ENCODE measurements at places on chromosomes 12 and 14. TPM values are rescaled to one million over a fixed set of nuclear protein-coding genes. Genes with fewer than 3 reads are reported as not detected.

RNASE1 gene
- total RNA-seq, result 33.5 TPM

CMA1 gene
- not detected for total RNA-seq

SYNE2 gene
- total RNA-seq, result 11.0 TPM

ASB2 gene
- total RNA-seq, result not detected

NRIP2 gene
- not detected for total RNA-seq

STON2 gene
- 0.32 TPM for total RNA-seq

NPFF gene
- total RNA-seq, result not detected

KRT74 gene
- total RNA-seq, result not detected

ABHD12B gene
- not detected for total RNA-seq

DTX1 gene
- total RNA-seq, result 0.32 TPM

GARIN6 gene
- total RNA-seq, result not detected

EPYC gene
- total RNA-seq, result not detected

MYL2 gene
- not detected for total RNA-seq

SERPINA6 gene
- not detected for total RNA-seq

TSPAN8 gene
- total RNA-seq, result 5.8 TPM

TAS2R46 gene
- total RNA-seq, result 3.2 TPM

GPATCH2L gene
- total RNA-seq, result 44.8 TPM

BIN2 gene
- total RNA-seq, result not detected

SDR9C7 gene
- total RNA-seq, result not detected

MEG3 gene
- total RNA-seq, result 87.2 TPM

CELA1 gene
- total RNA-seq, result not detected

SLC25A47 gene
- not detected for total RNA-seq

JPH4 gene
- not detected for total RNA-seq

KIF21A gene
- 1.6 TPM for total RNA-seq

LALBA gene
- not detected for total RNA-seq

SLC24A4 gene
- not detected for total RNA-seq

FOS gene
- 4.9 TPM for total RNA-seq

IRAK4 gene
- 17.5 TPM for total RNA-seq

PROX2 gene
- not detected for total RNA-seq

SERPINA3 gene
- 0.61 TPM for total RNA-seq

DPPA3 gene
- not detected for total RNA-seq

TC2N gene
- not detected for total RNA-seq

MYO1H gene
- not detected for total RNA-seq

NINJ2 gene
- not detected for total RNA-seq

NOS1 gene
- total RNA-seq, result not detected

GZMH gene
- not detected for total RNA-seq

KRT6C gene
- total RNA-seq, result not detected

TSPAN9 gene
- total RNA-seq, result 35.1 TPM

TMPRSS12 gene
- total RNA-seq, result not detected

SSTR1 gene
- 1.9 TPM for total RNA-seq

CPNE6 gene
- not detected for total RNA-seq

SYCP3 gene
- 0.30 TPM for total RNA-seq

LMNTD1 gene
- total RNA-seq, result not detected

AICDA gene
- not detected for total RNA-seq

NOVA1 gene
- total RNA-seq, result 2.0 TPM

MAP3K9 gene
- total RNA-seq, result under 0.01 TPM

OR6C2 gene
- total RNA-seq, result not detected

VSIG10 gene
- total RNA-seq, result 20.5 TPM

MYH6 gene
- not detected for total RNA-seq

CD69 gene
- total RNA-seq, result 2.0 TPM

IL26 gene
- not detected for total RNA-seq

GPR84 gene
- total RNA-seq, result not detected

EGLN3 gene
- 0.91 TPM for total RNA-seq

RECQL gene
- total RNA-seq, result 165 TPM

PSME1 gene
- total RNA-seq, result 105 TPM

P3H3 gene
- 81.9 TPM for total RNA-seq

SPTB gene
- not detected for total RNA-seq
